Left ventricle myocardium superior (tissue), 1 donor: ENCODE measurements at places on chromosomes 6 and 20.

GRCh38 chr6:79048611-79049010 lies 29.4 kb downstream of the PHIP start:
- DNase-seq, result no peak

- no peak for DNase-seq
Observed at GRCh38 chr6:14454473-14454775, 336.9 kb downstream of the CD83 start.

GRCh38 chr20:3452690-3453089 lies 18.1 kb upstream of the ATRN start:
- no peak for DNase-seq

DNA sequence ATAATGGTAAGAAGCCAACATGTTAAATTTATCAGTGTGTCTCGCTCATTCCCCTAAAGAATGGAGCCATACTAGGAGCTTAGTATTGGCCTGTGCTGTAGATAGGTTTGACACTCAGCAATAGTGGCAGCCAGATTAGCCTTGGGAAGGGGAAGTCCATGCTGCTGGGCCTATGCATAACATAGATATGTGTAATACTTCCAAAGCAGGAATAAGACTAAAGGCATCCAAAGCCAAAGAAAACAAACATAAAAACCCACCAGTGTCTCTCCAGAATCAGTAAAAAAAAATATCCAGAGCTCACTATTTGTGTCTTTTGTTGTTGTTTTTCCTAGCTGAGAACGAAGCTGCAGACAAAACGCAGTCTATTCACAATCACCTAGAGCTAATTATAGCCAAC lies 104.2 kb upstream of the STXBP5 start:
- DNase-seq, result no peak

- no peak for DNase-seq
Observed at GRCh38 chr6:128365520-128366160, 154.8 kb downstream of the PTPRK start.

DNA sequence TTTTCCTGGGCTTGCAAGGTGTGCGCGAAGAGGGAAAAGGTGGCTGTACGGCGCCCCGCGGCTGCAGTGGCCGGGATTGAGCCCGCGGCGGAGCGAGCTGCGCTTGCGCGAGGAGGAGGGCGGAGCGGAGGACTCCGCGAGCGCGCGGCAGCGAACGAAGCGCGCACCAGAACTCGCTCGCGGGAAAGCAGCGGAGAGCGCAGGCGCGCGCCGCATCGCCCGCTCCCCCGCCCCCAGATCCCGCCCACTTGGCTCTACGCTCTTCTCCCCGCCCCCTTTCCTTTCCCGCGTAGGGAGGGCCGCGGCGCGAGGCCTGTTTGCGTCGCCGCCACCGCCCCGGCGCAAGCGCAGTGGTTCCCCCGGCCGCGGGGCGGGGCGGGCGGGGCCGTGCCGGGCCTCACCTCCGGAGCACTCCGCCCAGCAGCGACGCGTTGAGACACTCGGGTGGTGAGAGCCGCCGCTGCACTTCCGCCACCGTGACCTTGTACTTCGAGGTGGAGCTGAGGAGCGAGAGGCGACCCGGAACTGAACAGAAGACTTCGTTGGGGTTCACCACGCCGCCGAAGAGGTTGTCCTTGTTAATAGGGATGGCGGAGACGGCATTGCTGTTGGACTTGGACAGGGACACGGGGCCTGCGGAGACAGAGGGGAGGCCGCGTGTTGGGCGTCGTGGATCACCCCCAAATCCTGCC lies 10.6 kb downstream of the TFAP2A start:
- peak; percentile 91 for DNase-seq

DNA sequence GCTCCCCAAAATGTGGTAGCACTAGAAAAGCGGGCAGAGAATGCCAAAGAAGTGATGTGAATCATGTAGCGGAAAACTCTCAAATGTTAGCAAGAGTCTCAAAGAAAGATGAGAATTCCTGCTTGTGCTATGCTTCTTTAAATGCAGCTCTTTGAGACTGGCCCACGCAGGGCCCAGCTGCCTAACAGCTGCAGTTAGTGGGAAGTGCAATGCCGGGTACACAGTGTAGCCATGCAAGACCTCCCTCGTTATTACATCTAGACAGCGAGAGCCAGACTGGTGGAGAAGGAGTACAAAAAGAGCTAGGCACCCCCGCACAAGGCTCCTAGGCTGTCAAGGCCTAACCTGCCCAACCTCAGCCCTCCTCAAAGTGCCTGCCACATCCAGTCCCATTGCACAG lies 201.7 kb upstream of the PRDM1 start:
- DNase-seq, result no peak

DNA sequence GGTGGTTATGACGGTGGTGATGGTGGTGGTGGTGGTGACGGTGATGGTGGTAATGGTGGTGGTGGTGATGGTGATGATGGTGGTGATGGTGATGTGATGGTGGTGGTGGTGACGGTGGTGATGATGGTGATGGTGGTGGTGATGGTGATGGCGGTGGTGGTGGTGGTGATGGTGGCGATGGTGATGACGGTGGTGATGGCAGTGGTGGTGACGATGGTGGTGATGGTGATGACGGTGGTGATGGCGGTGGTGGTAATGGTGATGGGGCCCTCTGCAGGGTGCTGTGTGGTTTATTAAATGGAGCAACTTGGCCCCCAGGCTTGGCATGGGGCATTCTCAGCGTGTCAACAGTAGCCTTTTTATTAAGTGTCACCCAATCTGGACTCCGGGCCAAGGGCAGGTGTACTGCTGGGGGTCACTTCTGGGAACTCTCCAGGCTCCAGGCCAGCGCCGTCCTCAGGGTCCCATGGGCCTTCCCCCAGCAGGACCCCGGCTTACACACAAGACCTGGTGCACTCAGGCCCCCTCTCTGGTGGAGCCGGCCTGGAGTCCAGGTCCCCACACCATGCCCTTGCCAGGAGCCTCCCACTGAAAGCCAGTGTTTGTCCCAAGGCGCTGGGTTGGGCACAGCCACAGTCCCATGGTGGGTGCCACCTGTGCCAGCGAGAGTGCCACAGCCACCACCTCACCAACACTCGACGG lies 8.8 kb downstream of the CABLES2 start:
- DNase-seq, result no peak

DNA sequence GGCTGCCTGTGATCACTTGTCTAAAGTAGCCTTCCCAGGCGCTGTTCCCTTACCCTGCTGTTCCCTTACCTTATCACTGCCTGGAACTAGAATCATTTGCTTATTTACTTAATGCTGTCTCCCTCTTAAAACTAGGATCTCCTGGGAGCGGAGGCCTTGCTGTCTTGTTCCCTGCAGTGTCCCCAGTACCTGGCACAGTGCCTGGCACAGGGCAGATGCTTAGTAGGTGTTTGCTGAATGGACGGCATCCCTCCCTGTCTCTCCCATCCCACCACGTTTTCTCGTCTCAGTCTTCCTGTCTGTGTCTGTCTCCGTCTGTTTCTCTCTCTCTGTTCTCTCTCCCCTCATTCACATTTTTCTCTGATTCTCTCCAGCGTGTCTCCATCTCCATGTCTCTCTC lies 99.9 kb upstream of the MYL9 start:
- DNase-seq, result no peak

GRCh38 chr6:14365393-14365792 lies 247.8 kb downstream of the CD83 start:
- DNase-seq, result no peak

DNA sequence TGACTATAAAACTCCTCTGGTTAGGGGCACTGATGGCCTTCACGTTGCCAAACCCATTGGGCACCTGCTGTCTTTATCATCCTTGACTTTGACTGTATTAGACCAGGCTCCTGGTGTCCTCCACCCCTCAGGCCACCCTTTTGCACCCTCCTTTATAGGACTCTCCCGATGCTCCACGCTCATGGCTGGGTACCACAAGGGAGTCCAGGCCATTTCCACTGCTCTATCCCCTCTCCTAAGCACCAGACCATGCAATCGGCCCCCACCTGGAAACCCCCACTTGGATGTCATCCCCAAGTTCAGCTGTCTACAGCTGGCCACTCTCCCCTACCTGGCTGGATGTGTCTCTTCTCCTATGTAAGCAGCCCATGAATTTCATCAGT lies 115.2 kb downstream of the TOX2 start:
- DNase-seq, result no peak

DNA sequence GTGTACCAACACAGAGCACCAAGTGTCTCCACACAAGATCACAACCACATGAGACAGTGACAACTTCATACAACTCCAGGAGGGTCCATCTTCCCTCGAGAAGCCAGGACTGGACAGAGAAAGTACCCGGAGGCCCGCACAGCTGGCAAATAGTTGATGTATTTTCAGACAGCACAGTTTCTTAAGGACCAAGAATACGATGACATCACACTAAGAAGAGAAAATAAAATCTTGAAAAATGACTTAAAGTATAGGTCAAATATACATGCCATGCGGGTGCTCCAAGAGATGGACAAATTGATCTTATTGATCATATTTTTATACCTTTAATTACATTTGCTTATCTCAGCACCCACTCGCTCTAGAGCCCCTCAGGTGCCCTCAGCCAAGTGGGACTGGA lies 145.5 kb downstream of the RNASET2 start:
- DNase-seq, result no peak

- DNase-seq, result peak; percentile 69
Observed at GRCh38 chr6:17167327-17167979, 65.6 kb downstream of the STMND1 start.

GRCh38 chr6:80956898-80957297 lies 795.6 kb downstream of the TENT5A start:
- DNase-seq, result no peak

DNA sequence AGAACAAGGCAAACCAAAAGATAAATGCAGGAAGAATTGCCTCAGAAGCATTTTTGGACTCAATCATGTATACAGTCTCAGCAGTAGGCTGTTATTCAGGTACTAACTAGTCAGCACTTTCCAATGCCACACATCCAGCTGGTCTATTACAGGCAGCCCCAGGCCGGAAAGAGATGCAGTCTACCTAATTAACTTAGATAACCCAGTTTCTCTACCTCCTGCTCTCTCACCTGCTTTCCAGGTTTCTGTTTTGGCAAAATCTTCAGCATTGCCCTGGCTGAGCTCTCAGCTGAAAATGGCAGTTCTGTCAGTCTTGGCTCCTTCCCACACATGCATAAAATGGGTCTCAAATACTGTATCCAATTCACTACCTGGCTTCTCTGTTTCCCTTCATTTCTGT lies 101.3 kb upstream of the UFL1 start:
- DNase-seq, result no peak

- no peak for DNase-seq
Observed at GRCh38 chr6:168919470-168920179, 334.0 kb downstream of the THBS2 start.

GRCh38 chr6:90835596-90836212 lies 248.8 kb upstream of the MAP3K7 start:
- no peak for DNase-seq

- DNase-seq, result no peak
Observed at GRCh38 chr6:113057567-113058053, 710.5 kb downstream of the RFPL4B start.

- no peak for DNase-seq
Observed at GRCh38 chr6:89323511-89323971, 8.4 kb upstream of the GABRR2 start.

GRCh38 chr6:33857932-33858475 lies 54.2 kb upstream of the MLN start:
- DNase-seq, result no peak

DNA sequence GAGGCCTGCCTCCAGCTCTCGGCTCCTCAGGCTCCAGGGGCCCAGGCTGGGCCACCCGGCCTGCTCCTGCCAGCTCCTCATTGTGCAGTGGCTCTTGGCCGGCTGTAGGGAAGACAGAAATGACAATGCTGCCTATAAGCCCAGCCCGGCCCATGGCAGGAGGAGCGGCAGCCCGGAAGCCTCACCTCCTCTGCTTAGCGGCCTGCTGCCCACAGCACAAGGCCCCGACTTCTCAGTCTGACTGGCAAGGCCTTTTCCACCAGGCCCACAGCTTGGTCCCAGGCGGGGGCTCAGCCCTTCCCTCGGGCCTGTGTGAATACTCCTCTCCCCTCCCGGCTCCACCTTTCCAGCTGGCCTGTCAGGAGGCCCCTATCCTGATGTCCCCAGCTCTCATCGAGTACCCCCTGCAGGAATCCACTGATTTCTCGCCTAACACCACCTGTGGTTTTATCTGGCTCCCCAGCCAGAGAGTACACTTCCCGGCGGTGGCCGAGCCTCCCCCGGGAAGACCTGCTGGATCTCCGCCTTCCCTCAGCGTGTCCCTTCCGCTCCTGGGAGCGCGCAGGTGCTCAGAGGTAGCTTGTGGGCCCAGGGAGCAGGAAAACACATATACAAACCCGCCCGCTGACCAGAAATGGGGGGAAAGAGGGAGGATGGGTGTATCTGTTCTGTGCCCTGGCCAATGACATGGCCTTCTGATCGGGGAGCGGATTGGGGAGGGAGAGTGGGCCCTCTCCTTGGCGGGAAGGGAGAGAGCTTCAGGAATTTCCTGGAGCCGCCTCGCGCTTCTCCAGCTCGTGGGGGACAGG lies 963 bp downstream of the DDRGK1 start:
- DNase-seq, result no peak

- DNase-seq, result no peak
Observed at GRCh38 chr6:72939004-72939403, 286.3 kb downstream of the KHDC1L start.

DNA sequence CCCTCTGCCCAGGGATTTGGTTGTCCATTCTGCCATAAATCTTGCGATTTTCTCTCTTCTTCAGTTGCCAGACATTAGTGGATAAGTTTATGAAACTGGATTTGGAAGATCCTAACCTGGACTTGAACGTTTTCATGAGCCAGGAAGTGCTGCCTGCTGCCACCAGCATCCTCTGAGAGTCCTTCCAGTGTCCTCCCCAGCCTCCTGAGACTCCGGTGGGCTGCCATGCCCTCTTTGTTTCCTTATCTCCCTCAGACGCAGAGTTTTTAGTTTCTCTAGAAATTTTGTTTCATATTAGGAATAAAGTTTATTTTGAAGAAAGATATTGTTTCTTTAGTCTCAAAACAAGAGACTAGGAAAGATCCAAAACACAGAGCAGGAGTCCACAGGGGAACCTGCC lies at the start of gene SAPCD1:
Gene SAPCD1, plus strand, starts transcription at position 301 of the 400 bp plus-strand sequence. CDS start 399 bp downstream, outside the sequence.
- no peak for DNase-seq

DNA sequence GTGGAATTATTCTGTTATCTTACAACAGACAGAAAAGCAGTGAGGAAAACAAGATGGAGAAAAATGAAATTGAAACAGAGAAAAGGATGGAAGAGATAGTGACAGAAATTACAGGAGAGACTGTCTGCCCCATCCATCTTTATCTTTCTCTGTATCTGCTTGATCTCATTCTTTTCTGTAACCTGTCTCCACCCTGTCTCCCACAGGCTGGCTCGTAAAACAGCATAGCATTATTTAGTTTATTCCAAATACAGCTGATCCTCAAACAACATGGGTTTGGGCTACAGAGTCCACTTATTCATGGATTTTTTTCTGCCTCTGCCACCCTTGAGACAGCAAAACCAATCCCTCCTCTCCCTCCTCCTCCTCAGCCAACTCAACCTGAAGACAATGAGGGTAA lies 482.3 kb upstream of the JARID2 start:
- DNase-seq, result no peak

GRCh38 chr6:168385858-168386735 lies 54.9 kb upstream of the SMOC2 start:
- peak; percentile 25 for DNase-seq

- DNase-seq, result no peak
Observed at GRCh38 chr6:97501853-97502252, 218.8 kb upstream of the MMS22L start.

GRCh38 chr6:6008648-6009421 lies 2.1 kb upstream of the NRN1 start:
- peak; percentile 79 for DNase-seq
